Ecto neural progenitor cell (in vitro differentiated cells): ENCODE measurements at places on chromosomes 4 and X.

DNA sequence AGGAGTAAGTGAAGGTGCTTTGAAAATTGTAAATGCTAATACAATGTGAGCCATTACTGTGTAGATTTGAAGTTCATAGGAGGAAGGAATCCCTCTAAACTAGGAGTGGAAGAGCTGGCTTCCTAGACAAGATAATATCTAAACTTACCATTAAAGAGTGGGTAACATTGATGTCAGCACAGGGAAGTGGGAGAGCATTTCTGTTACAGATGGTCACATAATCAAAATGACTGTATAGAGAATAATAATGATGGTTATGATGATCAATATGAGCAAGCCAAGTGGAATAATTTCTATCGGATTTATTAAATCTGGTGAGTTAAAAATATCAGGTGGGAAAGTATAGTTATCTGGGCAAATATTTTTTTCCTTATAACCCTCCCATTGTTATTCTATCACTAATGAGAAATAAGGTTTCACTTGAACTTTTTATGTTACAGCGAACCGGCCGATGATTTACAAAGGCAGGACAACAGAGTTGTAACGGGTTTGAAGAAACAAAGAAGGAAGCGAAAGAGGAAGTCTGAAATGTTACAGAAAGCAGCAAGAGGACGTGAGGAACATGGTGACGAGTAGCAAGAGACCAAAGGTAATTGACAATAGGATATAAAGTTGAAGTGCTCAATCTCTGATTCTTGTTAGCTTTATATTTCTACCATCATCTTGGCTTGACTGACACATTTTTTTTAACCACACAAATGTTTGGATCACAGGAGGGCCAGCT is 43.5 kb downstream of the FMR1NB start:
- no peak for DNase-seq

- DNase-seq = no peak
These were observed 56.6 kb downstream of the FAM193A start for GRCh38 chr4:2593003-2593402.

DNA sequence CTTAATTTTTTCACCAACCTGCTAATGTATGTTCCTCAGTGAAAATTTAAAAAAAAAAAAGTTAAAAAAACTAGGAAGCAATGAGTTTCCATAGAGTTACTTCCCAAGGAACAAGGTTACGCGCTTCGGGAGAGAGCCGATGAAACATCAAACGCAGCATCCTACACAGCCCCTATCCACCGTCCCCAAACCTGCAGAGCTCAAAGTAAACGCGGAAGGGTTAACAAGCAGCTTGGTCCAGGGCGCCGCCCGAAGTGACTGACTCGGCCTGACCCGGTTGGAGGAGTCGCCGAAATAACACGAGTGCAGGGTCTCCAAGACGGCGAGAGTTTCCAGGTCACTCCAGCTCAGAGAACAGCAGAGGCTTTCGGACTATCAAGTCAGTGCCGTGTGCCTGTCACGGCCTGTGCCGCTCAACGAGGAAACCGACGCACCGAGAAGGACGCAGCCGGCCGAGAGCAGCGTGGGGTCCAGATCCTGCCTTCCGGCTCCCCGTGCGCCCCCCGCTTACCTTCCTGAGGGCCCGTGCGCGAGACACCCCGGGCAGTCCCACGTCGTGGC is 512 bp downstream of the NOP14 start:
- peak; percentile 80 for DNase-seq

- no peak for DNase-seq
These were observed 415.2 kb upstream of the HS3ST1 start for GRCh38 chr4:11843927-11844326.

DNA sequence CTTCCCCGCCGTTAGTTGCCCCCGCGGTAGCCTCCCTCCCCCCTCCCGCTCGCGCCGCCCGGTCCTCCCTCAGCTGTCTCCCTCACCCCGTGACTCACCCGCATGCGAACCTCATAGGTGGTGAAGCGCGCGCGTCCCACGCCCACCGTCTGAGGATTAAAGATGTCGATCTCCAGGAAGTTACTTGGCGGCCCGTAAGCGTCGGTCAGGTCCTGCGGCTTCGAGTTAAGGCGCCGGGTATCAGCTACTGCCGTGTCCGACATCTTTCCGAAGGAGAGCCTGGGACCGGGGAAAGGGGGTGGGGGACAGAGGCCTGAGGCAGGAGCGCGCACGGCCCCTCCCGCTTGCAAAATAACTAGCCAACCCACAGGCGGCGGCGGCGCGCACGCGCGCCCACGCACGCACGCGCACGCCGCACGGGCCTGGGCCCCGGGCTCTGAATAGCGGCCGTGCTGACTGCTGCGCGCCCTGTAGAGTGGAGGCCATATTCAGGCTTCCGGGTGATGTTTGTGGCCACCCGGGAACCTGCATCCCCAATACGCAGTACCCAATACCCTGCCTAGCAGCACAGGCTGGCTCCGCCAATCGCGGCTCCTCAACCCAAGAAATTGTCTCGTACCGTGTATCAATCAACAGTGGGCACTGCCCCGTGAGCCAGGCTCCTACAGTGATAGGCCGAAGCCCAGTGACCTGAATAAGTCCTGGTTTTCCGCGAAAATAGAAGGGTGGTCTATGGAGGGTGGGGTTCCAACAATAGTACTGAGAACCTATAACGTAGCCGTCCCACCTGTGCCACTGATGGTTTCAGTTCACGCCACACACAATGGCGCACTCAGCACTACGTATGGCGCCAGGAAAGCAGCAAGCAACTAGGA is at the start of gene SNX12:
Gene SNX12 (minus strand): TSS at position 291 of the 875 bp plus-strand sequence. CDS start 28 bp downstream, at position 263.
- peak; percentile 91 for DNase-seq

- DNase-seq = peak; percentile 7
These were observed 369.2 kb downstream of the MID1IP1 start for GRCh38 chrX:39170464-39170863.

- no peak for DNase-seq
These were observed 33.9 kb upstream of the AFAP1 start for GRCh38 chr4:7973545-7973981.

DNA sequence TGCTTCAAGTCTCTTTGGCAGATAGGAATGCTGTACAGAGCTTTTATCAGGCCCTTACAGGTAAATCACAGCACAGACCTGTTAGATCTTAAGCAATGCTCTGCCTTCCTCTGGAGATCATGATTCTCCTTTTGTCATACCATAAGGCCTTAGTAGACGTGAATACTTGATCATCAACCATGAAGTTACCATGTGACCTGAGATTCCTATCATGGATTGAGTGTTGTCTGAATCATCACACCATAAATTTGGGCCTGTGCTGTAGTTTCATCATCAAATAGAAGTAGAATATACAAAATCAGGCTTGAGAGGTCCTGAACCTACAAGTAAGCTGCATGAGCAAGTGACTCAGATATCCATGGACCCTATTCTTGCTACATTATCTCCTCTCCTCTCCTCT is 466.8 kb upstream of the INTU start:
- no peak for DNase-seq

DNA sequence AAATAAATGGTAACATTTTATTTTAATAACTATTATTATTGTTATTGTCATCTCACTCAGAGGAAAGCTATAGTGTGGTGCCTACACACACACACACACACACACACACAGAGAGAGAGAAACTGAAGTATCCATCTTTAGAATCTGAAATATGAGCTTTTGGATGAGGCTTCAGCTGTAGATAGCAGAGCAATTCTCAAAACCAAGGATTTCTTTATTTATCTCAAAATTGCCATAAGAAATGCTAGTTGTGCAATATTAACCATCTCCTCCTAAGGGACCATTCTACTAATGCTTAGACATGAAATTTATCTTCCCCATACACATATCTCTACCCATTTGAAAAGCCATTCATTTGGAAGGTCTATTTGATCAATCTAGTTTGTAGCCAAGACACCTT is 50.1 kb upstream of the SGMS2 start:
- DNase-seq = no peak
